Amygdala (tissue), 56 donors: ENCODE measurements at places on chromosomes 6 and 20.

GRCh38 chr20:31924561-31924960 lies 27.3 kb downstream of the PDRG1 start:
- no peak for DNase-seq

- DNase-seq = no peak
Observed at GRCh38 chr6:168128006-168128630, 49.1 kb upstream of the FRMD1 start.

GRCh38 chr20:48864738-48865318 lies 37.0 kb upstream of the PREX1 start:
- DNase-seq = no peak

GRCh38 chr6:136611746-136612145 lies 61.5 kb upstream of the MAP7 start:
- no peak for DNase-seq

GRCh38 chr6:28858963-28859362 lies 64.8 kb downstream of the TRIM27 start:
- no peak for DNase-seq

DNA sequence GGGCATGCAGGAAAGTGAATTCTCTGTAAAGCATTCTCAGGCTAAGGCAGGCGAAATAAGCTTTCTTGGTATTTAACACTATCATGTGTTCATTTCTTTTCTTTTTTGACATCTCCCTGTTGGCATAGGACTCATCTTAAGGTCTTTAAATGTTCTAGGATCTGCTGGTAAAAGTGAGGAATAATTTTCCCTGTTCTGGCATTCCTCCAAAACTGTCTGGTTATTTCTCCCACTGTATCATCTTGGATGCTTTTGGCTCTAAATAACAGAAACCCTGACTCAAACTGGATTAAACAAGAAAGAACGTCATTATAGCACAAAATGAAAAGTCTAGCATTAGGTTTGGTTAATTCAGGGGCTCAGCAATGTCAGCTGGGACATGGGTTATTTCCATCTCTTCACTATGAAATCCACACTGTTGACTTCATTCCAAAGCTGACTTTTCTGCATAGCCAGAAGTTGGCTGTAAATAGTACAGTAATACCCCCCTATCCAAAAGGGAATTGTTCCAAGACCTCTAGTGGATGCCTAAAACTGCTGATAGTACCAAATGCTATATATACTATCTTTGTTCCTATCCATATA lies 37.9 kb upstream of the SNAP25 start:
- DNase-seq = no peak

DNA sequence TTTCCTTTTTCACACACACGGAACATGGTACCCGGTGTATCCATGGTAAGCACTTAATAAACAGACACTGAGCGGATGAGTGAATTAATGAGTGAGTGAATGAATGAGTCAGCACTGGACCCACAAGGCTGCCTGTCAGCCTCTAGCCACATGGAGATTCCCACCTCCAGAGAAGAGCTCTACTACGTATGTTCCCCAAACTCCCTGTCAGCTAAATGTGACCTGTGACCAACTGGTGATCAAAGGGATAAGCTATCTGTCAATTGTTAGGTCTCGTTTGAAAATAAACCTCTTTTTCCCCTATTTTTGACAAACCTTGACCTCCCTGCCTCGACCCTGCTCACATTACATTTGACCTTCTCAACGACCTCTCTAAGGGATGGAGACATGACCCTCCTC lies 24.5 kb upstream of the TAF8 start:
- no peak for DNase-seq

GRCh38 chr6:52293067-52293466 lies 8.5 kb upstream of the MCM3 start:
- no peak for DNase-seq
